Glomerular endothelial cell (primary cell): ENCODE measurements at places on chromosomes 1 and 21.
A peak's percentile ranks its signal among the peaks of the same experiment; 100 is the strongest.

GRCh38 chr1:63403386-63403785 lies 36.0 kb downstream of the ALG6 start:
- no peak for DNase-seq

GRCh38 chr1:183148599-183148998 lies 37.5 kb upstream of the LAMC2 start:
- no peak for DNase-seq

GRCh38 chr1:226365831-226366231 lies 42.1 kb downstream of the PARP1 start:
- DNase-seq, result no peak

GRCh38 chr1:202591515-202591914 lies 118.7 kb downstream of the SYT2 start:
- no peak for DNase-seq

DNA sequence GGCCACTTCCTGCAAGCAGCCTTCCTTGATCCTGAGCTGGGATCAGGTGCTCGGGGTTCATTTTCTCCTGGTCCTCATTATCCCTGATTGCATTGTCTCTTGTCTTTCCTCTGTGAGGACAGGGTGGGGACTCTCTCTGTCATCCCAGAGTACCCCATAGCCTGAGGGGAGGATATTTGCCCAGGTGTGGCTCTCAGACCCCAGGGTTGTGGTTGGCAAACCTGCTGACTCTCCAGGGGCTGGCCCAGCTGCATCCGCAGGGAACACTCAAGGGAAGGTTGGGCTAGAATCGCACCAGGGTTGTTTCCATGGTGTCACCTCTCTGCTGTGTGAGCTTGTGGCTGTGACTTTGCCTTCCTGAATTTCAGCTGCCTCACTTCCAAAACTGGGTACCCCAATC lies 276.8 kb upstream of the C1orf174 start:
- DNase-seq, result no peak

DNA sequence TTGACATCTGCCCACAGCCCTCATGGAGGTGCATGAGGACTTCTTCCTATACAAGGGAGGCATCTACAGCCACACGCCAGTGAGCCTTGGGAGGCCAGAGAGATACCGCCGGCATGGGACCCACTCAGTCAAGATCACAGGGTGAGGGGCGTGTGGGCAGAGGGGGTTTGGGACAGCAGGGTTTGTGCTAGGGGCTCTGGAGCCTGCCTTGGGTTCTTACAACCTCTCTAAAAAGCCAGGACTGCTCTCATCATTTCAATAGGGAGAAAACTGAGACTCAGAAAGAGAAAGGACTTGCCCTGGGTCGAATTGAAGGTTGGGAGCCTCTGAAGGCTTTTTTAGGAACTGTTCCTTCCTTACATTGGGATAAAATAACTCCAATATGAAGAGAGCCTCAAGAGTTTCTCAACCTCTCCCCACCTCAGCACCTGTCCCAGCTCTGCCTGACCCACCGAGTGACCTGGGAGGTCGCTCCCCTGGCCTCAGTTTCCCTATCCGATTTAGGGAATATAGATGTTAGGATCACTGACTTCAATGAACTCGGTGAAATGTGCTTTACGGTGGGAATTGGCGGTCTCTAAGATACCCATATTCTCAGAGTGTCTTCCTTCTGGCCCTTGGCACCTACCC lies 9.5 kb downstream of the TINAGL1 start:
- no peak for DNase-seq

GRCh38 chr1:116460261-116460660 lies 87.2 kb downstream of the ATP1A1 start:
- no peak for DNase-seq

DNA sequence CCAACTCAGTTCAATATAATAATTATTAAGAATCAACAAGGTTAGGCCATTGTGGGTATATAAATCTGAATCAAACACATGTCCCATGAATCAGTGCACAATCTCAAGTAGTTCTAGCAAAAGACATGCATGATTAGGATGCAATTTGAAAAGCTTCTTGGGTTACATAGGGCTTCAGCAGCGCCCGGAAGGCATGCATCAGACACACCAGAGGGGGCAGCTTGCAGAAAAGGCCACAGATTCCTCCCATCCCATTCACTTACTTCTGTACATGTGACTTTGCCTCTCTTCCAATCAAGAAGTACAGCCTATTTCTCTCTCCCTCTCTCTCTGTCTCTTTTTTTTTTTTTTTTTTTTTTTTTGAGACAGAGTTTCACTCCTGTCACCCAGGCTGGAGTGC lies 91.8 kb downstream of the KCNN3 start:
- DNase-seq, result no peak

DNA sequence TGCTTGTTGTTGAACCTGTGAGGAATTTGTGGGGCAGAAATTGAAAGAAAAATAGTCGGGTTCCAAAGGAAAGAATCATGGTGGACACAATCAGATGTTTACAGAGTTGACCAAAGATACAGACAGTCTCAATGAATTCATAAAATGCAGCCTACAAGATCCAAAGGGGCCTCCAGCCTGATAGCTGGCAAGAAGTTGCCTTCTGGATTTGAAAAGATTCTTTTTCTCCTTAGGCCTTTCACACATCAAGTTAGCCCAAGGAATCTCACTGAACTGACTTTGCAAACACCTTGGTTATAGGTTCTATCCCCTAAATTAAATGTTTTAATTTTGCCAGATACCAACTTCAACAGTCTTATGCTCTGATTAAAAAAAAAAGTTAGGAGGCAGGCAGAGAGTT lies 21.5 kb downstream of the SLAMF1 start:
- DNase-seq, result no peak

DNA sequence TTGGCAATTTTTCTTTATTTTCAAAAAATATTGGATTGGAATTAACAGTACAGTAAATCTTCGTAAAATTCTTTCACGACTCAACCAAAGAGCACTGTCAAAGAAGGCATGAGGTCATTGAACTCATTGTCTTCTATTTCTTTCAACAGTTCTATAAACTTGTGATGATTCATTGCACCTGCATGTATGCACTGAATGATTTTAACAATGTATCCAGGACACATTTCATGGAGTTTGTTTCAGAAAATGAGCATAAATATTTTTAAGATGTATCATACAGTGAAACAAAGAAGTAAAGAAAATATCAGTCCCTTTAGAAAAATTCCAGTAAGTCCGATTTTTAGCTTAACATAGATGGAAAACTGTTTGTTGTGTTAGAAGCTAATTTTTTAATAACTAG lies 33.6 kb upstream of the CD34 start:
- peak; percentile 65 for DNase-seq

- no peak for DNase-seq
Observed at GRCh38 chr1:157135646-157136045, 2.5 kb downstream of the ETV3 start.

DNA sequence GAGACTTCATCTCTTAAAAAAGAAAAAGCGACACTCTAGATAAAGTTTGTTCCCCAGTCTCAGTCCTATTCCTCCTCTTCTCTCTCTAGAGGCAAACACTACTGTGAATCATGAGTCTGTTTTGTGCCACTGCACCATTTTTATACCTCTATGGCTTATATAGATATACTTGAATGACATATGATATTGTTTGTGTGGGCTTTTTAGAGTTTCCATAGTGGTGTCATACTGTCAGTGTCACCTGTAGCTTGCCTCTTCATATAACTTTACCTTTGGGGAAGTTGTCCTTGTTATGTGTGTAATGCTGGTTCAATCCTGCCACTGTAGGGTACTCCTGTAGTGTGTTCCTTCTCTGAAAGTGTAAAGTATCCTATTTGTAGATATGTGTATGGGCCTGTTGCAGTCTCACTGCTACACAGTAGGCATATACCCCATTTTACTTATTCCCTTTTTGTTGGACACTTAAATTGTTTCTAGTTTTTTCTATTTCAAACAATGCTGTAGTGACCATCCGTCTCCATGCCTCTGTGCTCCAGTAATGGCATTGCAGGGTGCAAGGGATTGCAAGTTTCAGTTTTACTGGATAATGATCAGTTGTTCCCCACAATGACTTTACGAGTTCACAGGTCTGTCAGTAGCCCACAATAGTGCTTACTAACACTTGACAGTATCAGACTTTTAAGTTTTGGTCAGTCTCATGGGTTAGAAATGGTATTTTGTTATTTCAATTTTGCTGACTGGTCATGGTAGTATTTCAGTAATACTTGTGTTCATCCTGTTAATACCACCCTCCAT lies 2.7 kb downstream of the PRMT2 start:
- DNase-seq, result no peak

GRCh38 chr1:211637066-211637465 lies 38.4 kb downstream of the NEK2 start:
- no peak for DNase-seq

DNA sequence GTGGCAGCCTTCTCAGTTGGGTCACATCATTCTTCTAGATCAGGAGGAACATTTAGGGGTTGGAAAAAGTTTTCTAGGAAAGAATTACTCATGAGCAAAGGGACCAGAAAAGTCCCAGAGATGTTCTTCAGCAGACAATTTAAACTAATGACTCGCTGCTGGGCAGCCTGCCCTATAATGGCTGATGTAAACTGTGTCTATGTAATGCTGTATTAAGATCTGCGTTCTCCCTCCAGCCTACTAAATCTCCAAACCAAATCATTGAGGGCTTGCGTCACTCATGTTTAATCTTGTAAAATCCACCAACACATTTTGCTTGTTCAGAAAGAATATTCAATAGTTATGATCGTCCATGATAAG lies 92.1 kb downstream of the LRRC8C start:
- DNase-seq, result no peak

GRCh38 chr1:224722838-224723237 lies 106.7 kb downstream of the CNIH3 start:
- DNase-seq, result no peak

- DNase-seq, result no peak
Observed at GRCh38 chr1:39196244-39197215, 8.0 kb upstream of the MACF1 start.

DNA sequence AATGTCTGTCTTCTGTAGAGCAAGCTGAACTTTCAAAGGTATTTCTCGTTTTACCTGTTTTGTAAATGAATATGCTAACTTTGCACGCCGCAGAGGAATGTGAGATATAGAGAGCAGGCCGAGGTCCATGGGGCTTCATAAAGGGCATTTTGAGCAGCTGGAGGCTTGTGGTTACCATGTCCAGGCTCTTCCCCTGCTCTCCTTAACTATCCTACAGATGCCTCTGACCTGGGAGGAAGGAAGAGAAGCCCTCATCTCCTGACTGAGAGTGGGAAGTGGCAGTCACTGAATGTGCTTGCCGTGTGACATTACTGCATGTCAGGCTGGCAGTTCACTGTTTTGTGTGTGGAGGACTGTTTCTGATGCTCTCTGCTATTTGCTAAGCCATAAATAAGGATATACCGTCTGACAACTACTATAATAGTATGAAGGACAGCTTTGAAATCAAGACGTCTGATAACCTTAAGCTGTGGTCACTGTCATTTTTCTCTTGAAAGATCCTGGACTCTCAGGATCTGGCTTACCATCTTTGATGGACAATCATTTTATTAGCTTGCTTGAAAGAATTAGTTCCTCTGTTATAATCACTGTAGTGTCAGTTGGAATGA lies 92.2 kb downstream of the DYRK1A start:
- DNase-seq, result no peak

GRCh38 chr1:39899611-39900538 lies 1.8 kb downstream of the MYCL start:
- no peak for DNase-seq

GRCh38 chr1:70809069-70809468 lies 238.5 kb downstream of the PTGER3 start:
- DNase-seq, result no peak

DNA sequence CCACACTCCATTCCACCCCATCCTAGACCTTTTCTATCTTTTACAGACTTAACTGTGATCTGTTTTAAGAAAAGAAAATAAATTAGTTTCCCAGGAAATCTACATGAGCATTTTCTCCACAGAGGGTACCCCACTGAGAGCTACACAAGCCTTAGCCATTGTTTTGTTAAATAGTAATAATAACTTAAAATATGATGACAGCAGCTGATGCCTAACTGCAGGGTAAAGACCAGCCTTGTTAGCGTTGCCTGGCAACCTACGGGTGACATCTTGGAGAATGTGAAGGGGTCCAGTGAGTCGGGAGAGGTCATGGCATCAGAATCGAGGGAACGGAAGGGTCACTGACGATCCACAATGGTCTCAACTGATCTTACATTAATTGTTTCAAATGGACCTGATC lies 233.2 kb upstream of the PBX1 start:
- DNase-seq, result no peak

DNA sequence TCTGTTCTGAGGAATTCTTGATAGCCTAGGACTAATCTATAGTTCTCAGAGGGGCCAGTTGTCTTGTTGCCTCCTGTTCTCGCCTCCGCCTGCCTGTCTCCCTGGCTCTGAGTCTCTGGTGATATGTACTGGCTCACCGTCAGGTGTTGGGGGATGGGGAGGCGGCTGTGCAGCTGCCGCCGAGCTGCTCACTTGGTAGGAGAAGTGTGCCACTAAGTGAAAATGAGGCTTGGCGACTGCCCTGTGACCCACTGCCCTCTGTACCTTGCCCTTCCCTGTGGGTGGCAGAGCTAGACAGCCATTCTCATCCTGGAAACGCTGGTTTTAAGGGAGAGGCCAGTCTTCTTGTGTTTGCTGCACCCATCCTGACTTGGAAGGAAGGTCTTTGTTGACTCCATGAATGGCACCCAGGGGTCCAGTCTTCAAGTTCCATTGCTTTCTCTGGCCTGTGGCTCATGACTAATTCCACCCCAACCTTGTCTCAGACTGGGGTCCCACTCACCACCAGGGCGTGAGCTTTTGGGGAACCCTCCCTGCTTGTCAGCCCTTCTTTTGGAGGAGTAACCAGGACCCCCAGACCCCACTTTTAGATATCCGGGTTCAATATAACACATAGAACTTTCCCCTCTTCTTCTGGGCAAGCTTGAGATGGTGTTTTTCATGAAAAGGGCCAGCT lies 120.6 kb downstream of the CACNA1E start:
- DNase-seq, result no peak

DNA sequence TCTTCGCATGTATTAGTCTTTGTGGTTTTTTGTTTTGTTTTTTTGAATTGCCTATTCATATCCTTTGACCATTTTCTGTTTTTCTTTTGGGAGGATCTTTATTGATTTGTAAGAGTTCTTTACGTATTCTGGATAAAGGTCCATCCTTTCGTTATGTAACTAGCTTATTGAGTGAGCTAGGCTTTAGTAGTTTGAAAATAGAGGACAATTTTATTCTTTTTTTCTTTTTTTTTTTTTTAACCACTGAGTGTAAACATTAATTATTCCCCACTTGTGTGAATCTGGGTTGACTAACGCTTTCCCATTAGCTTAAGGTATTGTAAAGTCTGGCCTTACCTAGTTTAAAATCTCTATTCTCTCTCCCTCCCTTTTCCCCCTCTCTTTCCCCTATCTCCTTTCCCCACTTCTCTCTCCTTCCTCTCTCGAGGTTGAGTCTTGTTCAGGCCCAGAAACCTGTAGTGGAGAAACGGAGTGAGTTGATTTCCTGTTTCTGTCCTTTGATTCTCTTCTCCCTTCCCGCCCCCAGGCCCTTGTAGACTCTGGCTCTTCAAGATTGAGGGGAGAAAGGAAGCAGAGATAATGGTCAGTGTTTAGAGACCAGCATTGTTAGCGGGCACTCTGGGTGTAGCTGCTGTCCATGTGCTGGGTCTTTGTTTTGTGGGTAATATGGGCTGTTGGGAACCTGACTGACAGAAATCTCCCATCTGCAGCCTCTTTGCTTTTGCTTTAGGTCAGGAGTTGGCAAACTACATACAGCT lies 1.5 kb downstream of the MORC3 start:
- DNase-seq, result no peak

- no peak for DNase-seq
Observed at GRCh38 chr1:28913786-28914227, 562 bp upstream of the EPB41 start.

GRCh38 chr1:3072391-3073185 lies 3.6 kb downstream of the PRDM16 start:
- DNase-seq, result no peak

GRCh38 chr1:89989799-89990198 lies 5.1 kb upstream of the ZNF326 start:
- no peak for DNase-seq
